WTC11 (cell line): ENCODE measurements at places on chromosomes 2 and 18.
A peak's percentile ranks its signal among the peaks of the same experiment; 100 is the strongest.

DNA sequence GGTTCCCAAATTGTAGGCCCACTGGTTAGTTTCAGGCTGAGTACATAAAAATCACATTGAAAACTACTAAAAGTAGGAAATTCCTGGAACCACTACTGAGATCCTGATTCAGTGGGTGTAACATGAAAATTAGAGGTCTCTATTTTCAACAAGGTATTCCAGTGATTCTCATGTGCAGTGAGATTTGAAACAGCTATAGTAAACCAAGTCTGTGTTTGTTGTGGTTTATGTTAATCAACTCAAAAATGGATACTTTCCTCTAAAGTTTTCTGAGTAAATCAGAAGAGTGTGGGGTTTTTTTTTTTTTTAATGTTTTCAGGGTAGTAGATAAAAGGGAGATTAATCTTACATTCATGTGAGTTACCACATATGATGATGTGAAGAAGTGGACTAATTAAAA is 42.4 kb upstream of the LIMS1 start:
- DNase-seq, result no peak

DNA sequence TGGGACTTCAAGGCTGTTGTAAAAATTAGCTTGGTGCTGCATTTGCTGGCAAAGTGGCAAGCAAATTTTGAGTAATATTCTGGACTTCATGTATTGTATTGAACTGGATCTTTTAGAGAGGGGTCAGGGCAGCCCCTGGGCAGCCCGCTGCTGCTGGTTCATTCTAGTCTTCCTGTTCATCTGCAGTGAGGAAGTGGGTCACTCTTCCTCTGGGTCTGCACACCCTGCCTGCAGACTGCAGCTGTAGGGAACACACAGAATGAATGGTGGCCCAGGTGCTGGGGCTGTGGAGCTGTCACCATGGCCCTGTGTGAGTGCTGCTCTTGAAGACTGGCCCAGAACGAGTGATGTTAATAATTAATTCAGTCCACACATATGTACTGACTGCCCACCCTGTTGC is 9.4 kb downstream of the SH3RF3 start:
- no peak for DNase-seq

DNA sequence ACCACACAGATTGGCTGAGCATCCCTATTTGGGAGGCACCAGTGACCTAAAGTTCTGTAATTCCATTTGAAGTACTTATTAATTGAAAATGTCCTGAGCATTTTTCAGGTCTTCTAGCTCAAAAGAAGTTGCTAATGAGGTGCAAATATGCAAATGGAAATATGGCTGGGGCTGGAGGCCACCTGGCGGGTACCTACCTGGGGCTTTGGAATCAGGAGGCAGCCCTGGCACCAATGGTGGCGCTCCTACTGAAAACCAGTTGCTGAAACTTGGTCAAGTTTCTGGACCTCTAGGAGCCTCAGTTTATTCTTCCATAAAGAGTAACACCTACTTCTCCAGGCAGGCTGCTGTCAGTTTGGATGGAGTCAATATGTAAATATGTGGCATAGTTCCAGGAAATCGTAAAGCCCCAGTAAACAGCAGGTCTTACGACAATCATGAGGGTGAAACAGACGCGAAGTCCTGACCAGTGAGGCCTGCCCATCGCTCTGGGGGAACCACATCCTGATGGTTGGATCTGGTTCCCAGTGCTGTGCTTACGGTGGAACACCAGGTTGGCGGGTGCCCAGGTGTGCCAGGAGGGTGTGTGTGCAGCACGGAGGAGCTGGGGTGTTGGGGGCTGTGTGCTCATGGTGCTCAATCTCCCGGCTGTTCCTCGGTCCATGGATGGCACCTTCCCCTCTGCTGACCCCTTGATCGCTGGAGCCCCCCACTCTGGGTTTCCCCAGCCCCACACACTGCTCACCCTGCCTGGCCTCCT is 186.1 kb downstream of the TWIST2 start:
- no peak for DNase-seq

DNA sequence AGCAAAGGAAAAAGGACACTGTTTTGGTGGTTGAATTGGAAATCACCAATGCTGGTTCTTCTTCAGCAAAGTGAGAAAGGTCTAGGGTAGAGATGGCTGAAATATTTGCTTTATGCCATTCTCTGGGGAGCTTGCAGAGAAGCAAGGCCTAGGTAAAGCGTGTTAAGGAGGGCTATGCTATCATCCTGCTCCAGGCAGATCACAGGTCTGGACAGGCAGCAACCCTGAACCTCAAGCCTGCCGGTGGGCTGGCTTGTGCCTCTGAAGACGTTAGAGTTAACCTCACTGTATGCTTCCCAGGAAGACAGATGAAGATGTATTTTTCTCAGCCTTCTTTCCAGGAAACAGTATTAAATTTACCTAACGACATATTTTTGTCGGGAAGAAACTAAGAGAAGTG is 138.5 kb upstream of the LYPD6 start:
- no peak for DNase-seq

DNA sequence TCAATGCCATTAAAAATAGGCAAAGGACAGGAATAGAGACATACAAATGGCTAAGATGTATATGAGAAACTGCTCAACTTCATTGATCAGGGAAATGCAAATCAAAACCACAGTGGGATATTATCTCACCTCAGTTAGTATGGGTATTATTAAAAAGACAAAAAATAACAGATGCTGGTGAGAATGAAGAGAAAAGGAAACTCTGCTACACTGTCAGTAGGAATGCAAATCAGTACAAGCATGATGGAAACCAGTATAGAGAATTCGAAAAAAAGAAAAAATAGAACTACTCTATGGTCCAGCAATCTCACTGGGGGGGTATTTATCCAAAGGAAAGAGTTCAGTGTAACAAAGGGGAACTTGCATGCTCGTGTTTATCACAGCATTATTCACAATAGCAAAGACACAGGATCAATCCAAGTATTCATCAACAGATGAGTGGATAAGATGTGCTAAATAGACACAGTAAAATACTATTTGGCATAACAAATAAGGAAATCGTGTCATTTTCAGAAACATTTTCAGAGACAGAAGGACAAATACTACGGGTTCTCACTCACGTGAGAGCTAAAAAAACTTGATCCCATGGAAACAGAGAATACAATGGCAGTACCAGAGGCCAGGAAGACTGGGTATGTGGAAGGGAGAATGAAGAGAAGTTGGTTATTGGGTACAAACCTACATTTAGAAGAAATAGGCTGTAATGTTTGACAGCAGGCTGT is 60.6 kb downstream of the CCDC74A start:
- DNase-seq, result no peak

DNA sequence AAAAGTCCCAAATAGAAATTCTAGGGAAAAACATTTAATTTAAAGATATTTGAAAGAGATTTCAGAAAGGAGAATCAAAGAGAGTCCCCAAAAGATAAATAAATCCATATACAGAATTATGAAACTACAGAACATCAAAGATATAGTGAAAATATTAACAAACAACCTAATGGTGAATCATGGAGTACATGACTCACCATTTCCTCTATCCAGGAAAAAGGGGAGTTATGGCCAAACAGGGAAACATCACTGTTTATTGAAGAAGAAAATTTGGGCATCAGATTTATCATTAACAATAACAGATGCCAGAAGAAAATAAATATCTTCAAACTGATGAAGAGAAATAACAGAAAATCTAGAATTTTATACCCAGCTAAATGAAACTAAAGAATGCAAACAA is 448.3 kb downstream of the CDH2 start:
- no peak for DNase-seq

DNA sequence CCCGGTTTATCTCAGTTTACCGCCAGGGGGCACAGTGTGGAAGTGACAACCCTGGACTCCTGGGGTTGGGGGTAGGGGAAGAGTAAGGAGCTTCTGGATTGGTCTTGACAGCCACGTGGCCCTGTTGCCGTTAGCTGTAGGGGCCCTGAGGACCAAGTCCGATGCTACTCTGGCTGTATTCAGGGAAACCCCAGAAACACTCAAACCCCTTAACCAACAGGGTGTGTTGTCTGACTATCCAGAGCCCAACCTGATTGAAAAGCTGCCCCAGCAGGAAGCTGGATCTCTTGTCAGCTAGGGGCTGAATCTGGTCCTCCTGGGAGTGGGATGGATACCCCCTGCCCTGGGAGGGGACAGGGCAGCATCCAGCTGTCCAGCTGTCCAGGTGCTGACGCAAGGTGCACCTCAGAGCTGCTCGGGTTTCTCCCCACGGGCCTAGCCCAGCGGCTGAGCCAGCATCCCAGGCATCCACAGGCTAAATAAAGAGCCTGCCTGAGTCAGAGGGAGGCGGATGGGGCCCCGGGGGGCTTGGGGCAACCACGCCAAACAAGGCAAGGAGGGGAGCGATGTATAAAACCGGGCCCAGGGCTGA is 3.1 kb upstream of the GMPPA start:
- DNase-seq, result peak; percentile 87

- DNase-seq, result no peak
These were observed 36.0 kb downstream of the PAIP2B start for GRCh38 chr2:71190656-71191569.

GRCh38 chr2:38933653-38934052 is 44.0 kb downstream of the ARHGEF33 start:
- DNase-seq, result no peak

DNA sequence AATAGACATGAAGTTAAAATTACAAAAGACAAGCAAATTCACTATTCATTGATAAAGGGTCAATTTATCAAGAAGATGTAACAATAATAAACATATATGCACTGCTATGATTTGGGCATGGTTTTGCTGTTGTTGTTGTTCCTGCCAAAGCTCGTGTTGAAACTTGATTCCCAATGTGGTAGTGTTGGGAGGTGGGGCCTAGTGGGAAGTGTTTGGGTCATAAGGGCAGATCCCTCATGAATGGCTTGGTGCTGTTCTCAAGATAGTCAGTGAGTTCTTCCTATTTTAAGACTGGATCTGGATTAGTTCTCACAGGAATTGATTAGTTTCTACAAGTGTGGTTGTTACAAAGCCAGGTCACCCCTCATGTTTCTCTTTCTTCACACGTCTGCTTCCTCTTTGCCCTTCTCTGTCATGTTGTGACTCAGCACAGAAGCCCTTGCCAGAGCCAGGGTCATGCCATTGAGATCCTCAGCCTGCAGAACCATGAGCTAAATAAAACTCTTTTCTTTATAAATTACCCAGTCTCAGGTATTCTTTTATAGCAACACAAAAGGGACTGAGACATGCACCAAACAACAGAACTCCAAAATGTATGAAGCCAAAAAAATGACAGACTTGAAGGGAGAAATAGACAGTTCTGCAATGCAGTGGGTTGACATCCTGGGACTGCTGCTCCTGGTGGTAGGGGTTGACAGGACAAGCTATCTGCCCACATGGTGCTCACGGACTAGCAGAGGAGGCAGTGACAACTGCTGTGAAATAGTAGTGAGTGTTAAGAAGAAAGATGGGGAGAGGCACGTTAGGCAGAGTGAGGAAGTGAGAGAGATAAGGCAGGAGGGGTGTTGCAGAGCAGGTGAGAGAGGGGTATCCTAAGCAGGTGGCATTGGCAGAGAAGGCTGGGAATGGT is 18.6 kb upstream of the SKA1 start:
- no peak for DNase-seq

DNA sequence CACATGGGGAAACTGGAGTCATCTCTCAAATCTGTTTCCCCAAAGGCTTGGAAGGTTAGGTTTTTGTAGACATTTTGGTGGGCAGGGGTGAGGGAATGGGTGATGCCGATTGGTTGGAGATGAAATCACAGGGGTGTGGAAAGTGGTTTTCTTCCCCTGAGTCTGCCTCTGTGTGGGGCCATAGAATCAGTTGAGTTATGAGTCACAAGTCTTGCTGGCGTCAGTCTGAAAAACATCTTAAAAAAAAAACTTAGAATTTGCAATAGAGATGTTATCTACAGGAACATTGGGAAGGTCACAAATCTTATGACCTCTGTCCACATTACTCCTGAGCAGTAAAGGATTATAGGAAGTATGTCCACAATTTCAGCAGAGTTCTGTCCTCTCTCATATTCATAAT is 314.6 kb downstream of the CNTNAP5 start:
- DNase-seq, result no peak

- DNase-seq, result no peak
These were observed 29.9 kb upstream of the PPP1CB start for GRCh38 chr2:28721601-28722191.

DNA sequence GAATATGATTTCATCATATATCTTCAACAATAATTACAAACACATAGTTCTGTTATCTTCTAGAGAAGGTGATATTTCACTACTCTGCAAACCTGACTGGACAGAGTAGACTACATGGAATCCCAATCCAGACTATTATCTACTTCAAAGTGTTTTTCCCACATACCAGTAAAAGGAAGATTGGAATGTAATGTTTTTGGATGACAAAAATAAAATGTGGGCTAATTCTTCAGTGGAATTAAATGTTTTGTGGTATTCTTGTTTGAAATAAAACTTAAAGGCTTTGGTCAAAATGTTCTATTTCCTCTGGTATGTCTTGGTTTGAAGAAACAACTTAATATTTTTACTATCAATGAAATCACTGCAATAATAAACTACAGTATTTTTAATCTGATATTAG is 22.1 kb downstream of the COL5A2 start:
- DNase-seq, result no peak

DNA sequence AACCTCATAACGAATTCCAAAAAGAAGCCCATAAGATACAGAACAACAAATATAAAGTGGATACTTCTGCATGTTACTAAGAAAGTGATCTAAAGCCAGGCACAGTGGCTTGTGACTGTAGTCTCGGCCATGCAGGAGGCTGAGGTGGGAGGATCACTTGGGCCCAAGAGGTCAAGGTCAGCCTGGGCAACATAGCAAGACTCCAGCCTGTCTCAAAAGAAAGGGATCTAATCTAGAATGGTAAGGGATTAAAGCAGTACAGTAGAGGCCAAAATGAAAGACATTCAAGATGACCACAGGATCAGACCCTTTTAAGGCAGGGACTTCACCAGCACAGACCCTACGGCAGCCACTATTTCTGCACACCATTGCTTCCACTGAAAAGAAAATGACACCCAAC is 3.8 kb downstream of the COBLL1 start:
- no peak for DNase-seq

DNA sequence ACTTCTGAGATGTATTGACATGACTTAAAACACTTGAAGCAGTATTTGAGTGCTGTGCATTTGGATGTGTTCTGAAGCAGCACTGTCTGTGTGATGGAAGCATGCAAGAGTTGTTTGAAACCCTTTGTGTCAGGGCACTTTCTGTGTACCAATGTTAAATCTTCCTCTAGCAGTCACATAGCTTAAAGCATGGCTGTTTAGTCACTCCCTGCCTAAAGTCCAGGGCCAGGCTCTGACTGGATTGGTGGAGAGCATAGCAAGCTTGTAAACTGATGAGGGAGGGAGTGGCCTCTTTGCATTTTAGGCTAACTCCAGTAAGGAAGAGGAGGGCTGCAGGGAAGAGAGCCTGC is 73.5 kb downstream of the MYO1B start:
- DNase-seq, result peak; percentile 21

GRCh38 chr18:23138471-23138870 is 3.2 kb downstream of the CABLES1 start:
- no peak for DNase-seq

DNA sequence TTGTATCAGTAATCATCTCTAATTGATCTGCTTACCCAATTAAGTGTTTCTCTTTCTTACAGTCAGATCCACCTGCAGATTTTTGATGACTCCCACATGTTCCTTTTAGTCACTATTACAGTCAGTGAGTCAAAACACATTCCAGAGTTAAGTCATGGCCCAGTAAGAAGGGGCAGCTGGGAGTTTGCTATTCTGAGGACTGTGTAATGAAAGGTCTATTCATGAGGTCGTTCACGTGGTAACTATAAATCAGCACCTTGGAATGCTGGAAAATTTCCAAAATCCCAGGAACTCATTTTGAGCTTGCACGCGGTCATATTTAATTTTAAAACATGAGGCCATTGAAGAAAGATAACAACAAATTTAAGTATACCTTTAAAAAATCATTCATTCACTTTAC is 252.5 kb downstream of the XIRP2 start:
- no peak for DNase-seq
